Dorsolateral prefrontal cortex (tissue), 122 donors: ENCODE measurements at places on chromosomes 12 and 14. TPM values are rescaled to one million over a fixed set of nuclear protein-coding genes. Genes with fewer than 3 reads are reported as not detected.

- DNase-seq, result peak; percentile 45
Observed at GRCh38 chr12:127393465-127393864, 873.5 kb upstream of the TMEM132C start.

DNA sequence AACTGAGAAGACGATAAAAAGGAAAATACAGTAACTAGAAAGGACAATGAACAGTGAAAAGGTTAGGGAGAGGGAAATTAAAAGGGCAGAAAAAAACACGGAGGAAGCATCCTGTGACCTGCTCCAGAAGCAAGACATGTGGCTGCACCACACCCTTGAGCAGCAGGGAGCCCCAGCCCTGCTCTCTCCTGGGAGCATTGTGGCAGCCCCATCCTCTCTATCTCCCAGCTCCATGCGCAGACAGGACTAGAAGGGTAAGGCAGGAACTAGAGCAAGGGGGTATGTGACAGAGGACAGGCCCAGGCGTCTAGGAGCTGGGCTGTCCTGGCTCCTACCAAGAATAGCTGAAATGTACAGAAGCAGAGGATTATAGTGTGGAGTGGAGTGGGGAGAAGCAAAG lies 38.6 kb upstream of the SMUG1 start:
- no peak for DNase-seq

Gene P2RX2
- 0.47 TPM for total RNA-seq

DNA sequence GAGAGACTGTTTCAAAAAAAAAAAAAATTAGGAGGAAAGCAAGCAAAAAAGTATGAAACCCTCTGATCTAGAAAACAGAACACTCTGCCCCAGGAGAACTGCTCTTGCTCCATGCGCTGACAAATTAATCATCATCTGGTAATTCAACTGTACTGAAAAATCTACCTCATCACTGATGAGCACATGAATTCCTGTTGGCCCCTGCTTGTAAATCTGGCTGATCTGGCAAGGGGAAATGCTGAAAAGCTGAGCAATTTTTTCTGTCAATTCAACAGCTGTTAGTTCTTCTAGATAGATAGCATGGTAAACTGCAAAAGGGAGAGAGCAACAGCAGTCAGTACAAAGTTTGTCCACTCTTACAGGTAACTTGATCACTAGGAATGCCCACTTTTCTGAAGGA lies 15.2 kb upstream of the CSRNP2 start:
- DNase-seq, result no peak

DNA sequence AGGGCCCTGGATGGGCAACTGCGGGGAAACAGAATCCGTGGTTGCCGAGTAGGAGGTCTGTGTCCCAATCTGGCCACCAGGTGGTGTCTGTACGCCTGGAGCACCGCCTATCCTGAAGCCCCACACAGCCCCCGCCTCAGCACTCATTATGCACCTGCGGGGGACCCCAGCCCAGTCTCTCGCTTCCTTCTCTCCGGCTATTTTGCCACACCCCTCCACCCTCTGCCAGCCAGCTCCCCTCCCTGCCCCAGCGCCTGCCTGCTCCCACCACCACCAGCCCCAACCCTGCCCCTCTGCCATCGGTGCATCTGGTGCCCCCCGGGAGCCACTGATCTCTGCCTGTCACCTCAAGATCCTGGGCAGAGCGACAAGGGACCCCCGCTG lies 2.2 kb upstream of the NXPH4 start:
- DNase-seq, result peak; percentile 59

Gene GCN1
- total RNA-seq, result 72.7 TPM

Gene INHBC
- not detected for total RNA-seq

Gene PTHLH
- total RNA-seq, result 4.2 TPM

Gene TCL1A
- not detected for total RNA-seq

GRCh38 chr12:7460375-7461259 lies 16.7 kb upstream of the CD163L1 start:
- DNase-seq, result no peak

DNA sequence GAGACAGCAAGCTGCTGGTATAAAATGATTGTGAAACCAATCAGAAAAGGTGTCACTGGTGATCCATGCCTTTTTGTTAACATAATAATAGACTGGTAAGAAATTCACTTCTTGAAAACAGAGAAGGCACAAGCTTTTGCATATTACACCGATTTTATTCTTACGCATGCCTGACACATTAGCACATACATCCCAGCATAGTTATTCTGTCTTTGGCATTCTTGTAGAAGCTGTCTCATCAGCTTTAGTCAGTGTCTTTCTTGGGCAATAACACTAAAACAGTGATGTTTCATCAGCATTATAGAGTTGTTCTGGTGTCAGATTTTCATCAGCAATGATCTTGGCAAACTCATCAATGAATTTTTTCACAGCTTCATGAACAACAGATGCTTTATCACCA lies 283.4 kb upstream of the TMTC1 start:
- DNase-seq, result no peak

GRCh38 chr12:108004319-108004718 lies 124.8 kb upstream of the WSCD2 start:
- no peak for DNase-seq

DNA sequence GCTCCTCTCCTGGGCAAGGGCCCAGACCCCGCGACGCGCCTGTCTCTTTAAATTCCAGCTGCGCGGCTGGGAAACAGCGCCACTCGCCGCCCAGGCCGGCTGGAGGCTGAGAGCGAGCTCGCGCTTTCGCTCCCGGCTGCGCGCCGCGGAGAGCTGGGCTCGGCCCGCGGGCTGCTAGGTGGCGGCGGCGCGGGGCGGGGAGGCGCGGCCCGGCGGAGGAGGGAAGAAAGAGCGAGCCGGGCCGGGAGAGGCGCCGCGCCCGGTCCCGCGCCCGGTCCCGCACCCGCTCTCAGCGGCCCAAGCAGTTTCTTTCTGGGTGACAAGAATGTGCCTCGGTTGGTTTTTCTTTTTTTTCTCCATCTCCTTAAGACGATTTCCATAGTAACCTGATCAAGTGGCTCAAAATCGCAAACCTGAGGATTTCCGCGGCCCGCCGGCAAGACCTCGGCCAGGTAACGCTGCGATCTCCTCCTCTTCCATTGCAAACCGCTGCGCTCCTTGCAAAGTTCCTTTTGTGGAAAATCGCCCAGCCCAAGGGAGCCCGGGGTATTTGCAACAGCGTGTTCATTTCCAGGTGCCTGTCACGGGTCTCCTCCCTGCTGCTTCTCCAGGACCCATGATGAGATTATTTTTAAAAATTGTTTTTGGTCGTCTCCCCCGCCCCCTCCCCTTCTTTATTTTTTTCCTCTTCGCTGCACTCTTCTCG lies 259.5 kb upstream of the E2F7 start:
- DNase-seq, result peak; percentile 71

- no peak for DNase-seq
Observed at GRCh38 chr12:106249411-106250135, 1.8 kb upstream of the CKAP4 start.

- DNase-seq, result peak; percentile 33
Observed at GRCh38 chr12:88052686-88053085, 23.5 kb upstream of the C12orf50 start.

DNA sequence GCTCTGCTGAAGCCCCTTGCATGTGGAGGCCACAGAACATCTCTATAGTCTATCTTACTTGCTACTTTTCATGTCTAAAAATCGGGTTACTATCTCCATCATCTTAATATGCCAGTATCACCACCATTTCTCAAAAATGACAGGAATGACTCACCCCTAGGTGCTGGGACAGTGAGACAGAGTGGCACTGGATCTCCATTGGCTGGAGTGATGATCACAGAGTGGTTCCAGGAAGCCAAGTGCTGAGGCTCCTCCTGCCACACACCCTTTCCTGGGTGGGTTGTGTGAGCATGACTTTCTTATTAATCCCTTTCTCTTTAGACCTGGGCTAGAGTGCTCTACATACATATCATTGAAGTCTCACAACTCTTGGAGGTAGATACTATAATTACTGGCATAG lies 3.3 kb upstream of the ASCL1 start:
- no peak for DNase-seq

DNA sequence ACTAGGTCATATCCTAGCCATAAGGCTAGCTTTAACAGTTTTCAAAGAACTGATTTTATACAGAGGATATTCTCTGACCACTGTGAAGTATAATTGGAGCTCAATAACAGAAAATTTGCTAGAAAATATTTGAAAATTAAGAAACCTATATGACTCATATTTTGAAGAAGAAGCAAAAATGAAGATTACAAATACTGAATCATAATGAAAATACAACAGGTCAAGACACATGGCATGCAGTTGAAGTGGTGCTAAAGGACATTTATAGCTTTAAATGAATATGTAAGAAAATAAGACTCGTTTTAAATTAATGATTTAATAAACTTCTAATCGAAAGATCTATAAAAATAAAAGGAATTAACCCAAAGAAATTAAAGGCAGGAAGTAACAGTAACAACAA lies 1234.6 kb downstream of the SLC16A7 start:
- no peak for DNase-seq

DNA sequence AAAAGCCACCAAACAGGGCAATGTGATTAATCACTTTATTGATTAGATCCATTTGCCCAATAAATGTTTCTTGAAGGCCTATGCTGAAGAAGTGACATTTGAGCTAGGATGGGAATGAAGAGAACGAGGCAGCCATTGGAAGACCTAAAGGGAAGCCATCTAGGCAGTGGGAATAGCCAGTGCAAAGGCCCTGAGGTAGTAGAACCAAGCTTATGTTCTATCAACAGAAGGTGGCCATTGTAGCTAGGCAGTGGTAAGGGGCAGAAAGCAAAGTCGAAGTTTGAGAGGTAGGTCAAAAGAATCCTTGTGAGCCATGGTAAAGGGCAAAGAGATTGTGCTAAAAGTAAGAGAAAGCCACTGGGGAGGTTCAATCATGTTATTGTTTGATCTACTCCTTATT lies 173.1 kb downstream of the ITPR2 start:
- no peak for DNase-seq

- DNase-seq, result no peak
Observed at GRCh38 chr12:58883576-58884334, 36.5 kb downstream of the LRIG3 start.
